ENCODE measurements at places on chromosomes 12 and 14.

- no peak for DNase-seq
Observed at GRCh38 chr12:42857106-42857505, 267.6 kb upstream of the PRICKLE1 start.

GRCh38 chr14:99254328-99255009 lies 17.5 kb downstream of the BCL11B start:
- no peak for DNase-seq

- no peak for DNase-seq
Observed at GRCh38 chr14:67477926-67478799, 10.4 kb downstream of the TMEM229B start.

DNA sequence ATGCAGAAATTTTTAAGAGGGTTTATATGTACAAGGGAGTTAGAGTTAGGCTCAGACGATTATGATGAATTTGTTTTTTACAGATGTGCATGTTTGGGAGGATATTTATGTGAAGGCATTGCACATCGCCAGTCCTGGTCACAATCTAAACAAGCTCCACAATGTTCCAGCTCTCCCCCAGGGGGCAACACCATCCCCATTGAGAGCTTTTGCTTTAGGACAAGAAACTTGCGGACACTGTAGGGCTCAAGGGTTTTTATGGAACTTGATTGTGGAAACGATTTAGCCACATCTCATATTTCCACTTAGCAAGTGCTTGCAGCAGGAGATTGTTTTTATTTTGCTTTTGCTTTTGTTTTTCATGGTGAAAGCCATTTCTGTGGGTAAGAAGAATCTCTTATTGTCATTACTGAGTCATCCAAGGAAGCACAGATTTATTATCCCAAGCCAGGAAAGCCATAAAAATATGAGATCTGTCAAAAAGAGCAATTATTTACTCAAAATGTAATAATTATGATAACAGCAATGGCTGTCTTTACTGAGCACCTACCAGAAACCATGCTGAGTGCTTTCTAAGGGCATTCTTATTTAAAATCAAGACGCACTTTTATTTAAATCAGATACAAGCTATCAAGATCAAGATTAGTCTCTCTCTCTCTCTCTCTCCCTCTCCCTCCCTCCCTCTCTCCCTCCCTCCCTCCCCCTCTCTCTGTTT lies 276.7 kb upstream of the SRRM4 start:
- DNase-seq: peak; percentile 29

GRCh38 chr12:49534731-49535278 lies 4.0 kb upstream of the KCNH3 start:
- peak; percentile 2 for DNase-seq

GRCh38 chr12:38907201-38907923 lies 2.0 kb upstream of the CPNE8 start:
- DNase-seq: no peak

GRCh38 chr12:57715786-57716185 lies 21.9 kb downstream of the OS9 start:
- DNase-seq: no peak

- DNase-seq: peak; percentile 63
Observed at GRCh38 chr12:50057000-50057841, at the start of gene ASIC1. Gene ASIC1 (plus strand): TSS chr12:50057596. CDS start chr12:50058767, 1,171 bp downstream.

Measured in NCI-H2227 treated with DMSO at 0.1 percent for 48 hours (cell line).